ENCODE measurements at places on chromosomes 13 and 19. TPM values are rescaled to one million over a fixed set of nuclear protein-coding genes. Genes with fewer than 3 reads are reported as not detected.

The C1QTNF9 gene
- not detected for total RNA-seq

GRCh38 chr19:50030225-50030624, 4.4 kb downstream of the ZNF473 start:
- no peak overlapping the region for H3K4me3 ChIP-seq
- DNase-seq, result no peak
- H3K27me3 ChIP-seq, result no peaks in the 10 kb centered on the region

DNA sequence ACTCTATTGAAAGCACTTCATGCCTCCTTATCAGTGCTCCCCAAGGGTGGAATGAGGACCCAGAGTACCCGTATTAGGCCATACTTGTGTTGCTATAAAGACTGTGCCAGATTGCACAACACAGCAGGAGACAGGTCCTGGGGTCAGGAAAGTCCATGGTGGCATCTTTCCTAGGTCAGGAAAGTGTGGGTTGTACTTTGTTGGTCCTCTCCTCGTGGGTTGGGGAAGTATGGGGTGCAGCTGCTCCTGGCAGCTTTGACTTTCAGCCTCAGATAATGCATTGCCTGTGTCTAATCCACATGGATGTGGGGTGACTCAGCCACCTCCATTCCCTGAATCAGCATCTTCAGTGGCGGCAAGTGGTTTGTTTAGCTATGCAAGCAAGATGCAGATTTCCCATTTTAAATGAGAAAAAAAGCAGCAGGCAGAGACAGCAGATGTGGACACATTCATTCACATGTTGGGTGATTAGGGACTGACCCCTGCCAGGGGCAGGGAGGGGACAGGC, 8.4 kb upstream of the CYP2B6 start:
- H3K27me3 ChIP-seq, result no peaks in the 10 kb centered on the region
- DNase-seq, result peak; percentile 81
- peak overlapping the region; percentile 17 for H3K4me3 ChIP-seq
- peak overlapping the region; percentile 68 for H3K27ac ChIP-seq

The CEACAM4 gene
- total RNA-seq, result not detected

- no peaks in the 10 kb centered on the region for H3K27me3 ChIP-seq
- no peak for DNase-seq
- no peak overlapping the region for H3K4me3 ChIP-seq
- H3K27ac ChIP-seq, result no peak overlapping the region
Observed at GRCh38 chr13:93473441-93474270, 247.0 kb downstream of the GPC6 start.

- H3K27me3 ChIP-seq, result peaks cover 15% of the 10 kb centered on the region
- H3K4me1 ChIP-seq, result 0 out of 2 replicates have a peak, but pooled peaks cover 4% of the 10 kb centered on the region
- peak overlapping the region; percentile 86 for H3K4me3 ChIP-seq
- no peaks in the 10 kb centered on the region for H3K36me3 ChIP-seq
- peak; percentile 72 for DNase-seq
Observed at GRCh38 chr19:50205681-50206138, 2.3 kb downstream of the MYH14 start.

GRCh38 chr13:43924549-43925245, 45.0 kb downstream of the LACC1 start:
- H3K36me3 ChIP-seq, result no peaks in the 10 kb centered on the region
- no peak overlapping the region for H3K27ac ChIP-seq
- no peak overlapping the region for H3K4me3 ChIP-seq

The LILRA1 gene
- not detected for total RNA-seq

The LDLR gene
- total RNA-seq, result 160 TPM

The PNKP gene
- total RNA-seq, result 99.6 TPM

Data from GM23338 (cell line).